ENCODE measurements at places on chromosomes 16 and 17. TPM values are rescaled to one million over a fixed set of nuclear protein-coding genes. Genes with fewer than 3 reads are reported as not detected.

Gene LAT
- total RNA-seq, result 0.52 TPM

Gene INCA1
- not detected for total RNA-seq

Gene MTHFSD
- total RNA-seq, result 12.5 TPM

Gene CUEDC1
- total RNA-seq, result 10.4 TPM

Measured in skeletal muscle tissue (tissue), 5 donors.